ENCODE measurements at places on chromosomes 1 and 21. TPM values are rescaled to one million over a fixed set of nuclear protein-coding genes. Genes with fewer than 3 reads are reported as not detected.

DNA sequence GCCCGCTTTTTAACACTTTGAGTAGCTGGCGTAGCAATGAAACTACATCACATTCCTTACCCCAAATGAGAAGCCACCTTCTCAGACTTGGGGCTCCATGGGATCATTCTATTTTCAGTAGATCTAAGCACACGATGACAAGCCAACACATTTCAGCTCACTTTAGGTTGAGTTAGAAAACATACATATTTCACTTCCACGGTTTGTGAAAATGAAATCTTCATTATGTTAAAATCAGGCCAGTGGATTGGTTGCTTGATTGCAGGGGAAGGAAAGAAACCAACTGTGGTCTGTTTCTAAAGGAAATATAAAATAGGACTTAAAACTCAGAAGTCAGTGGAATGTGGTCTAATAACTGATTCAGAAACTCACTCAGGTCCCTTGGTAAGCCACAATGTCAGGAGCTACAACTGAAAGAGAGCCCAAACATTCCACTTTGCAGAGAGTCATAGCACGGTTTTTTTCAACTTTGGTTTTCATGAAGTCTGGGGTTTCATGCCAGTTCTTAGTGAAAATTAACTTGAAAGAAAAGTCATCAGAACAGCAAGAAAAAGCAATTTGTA, 82.3 kb upstream of the TIAM1 start:
- DNase-seq = no peak

NUF2 gene
- not detected for total RNA-seq

GRCh38 chr1:87042111-87042811, 127.8 kb downstream of the HS2ST1 start:
- no peak for DNase-seq

DNA sequence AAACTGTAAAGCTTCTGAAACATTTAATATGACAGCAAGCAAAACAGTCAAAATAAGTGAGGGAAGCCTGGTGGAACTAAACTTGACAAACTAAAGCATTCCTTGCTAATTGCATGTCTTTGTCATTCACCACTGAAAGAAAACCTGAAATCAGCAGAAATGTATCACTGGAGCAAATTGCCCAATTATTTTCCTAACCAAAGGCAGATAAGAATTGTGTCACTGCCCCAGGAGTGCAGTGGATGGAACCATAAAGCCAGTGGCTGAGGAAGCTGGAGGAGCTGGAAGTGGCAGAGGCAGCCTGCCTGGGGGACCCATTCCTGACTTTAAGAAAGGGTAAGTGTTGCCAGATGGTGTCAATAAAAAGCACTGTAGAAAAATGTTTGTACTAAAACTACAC, 2.7 kb upstream of the SLC30A10 start:
- DNase-seq = no peak

- no peak for DNase-seq
Measured at GRCh38 chr1:63064135-63064534, 258.2 kb upstream of the FOXD3 start.

Data from gastrocnemius medialis (tissue), 4 donors.